ENCODE measurements at places on chromosomes 2 and 18.
A peak's percentile ranks its signal among the peaks of the same experiment; 100 is the strongest.

DNA sequence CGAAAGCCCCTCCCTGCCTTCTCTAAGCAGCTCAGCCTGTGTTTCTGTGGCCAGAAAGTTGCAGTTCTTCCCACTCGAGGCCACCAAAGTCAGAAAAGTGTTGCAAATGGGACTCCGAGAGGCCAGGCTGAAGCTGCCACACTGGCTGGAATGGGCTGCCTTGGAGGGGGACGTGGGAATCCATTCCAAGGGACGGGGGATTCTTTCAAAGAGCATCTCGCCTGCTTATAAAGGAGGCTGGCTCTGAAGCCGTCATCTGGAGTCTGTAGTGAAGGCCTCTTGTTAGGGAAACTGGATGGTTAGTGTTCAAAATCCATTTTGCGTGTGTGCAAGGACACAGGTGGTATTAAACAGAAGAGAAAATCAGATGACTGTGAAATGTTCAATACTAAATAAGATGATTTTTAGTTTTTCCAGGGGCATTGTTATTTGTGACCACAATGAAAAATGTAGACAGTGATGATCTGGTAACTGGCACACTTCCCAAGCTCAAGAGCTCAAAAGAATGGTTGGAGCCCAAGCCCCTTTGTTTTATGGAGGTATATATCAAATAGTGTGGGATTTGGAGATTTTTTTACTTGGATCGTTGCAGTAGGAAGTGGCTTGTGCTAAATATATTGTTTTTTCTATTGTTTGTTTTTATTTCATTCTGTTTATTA, 782 bp downstream of the FAM228B start:
- peak overlapping the region; percentile 71 for H3K4me3 ChIP-seq
- peak overlapping the region; percentile 76 for H3K27ac ChIP-seq
- peak; percentile 45 for DNase-seq

DNA sequence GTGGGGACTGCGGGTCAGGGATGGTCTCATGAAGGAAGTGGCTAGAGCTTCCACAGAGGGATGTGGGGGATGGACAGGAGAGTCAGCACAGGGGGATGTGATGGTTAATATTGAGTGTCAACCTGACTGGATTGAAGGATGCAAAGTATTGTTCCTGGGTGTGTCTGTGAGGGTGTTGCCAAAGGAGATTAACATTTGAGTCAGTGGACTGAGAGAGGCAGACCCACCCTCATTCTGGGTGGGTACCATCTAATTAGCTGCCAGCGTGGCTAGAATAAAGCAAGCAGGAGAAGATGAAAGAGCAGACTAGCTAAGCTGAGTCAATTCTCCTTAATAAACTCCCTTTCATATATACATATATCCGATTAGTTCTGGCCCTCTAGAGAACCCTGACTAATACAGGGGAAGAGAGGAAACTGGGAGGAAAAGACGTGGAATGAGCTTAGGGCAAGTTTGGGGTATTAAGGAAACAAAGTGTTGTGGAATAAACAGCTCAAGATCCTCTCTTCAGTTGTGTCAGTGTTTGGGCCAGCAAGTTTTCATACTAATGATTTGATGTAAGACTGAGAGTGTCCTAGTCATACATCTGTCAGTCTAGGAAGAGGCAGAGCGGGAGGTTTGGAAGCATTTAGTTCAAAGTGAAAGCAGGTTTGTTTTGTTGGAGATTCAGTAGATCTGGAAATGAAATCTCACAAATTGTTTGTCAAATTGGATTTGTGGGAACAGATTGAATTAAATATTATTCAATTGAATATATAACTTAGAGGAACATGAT, 135.2 kb upstream of the NT5C1B start:
- no peak for DNase-seq
- H3K36me3 ChIP-seq = no peaks in the 10 kb centered on the region
- H3K4me1 ChIP-seq = no peaks in the 10 kb centered on the region
- H3K27me3 ChIP-seq = no peaks in the 10 kb centered on the region
- H3K4me3 ChIP-seq = no peak overlapping the region
- H3K27ac ChIP-seq = no peak overlapping the region

- DNase-seq = no peak
- H3K4me1 ChIP-seq = no peaks in the 10 kb centered on the region
- no peaks in the 10 kb centered on the region for H3K36me3 ChIP-seq
- no peak overlapping the region for H3K4me3 ChIP-seq
These were observed 7.7 kb downstream of the PSD4 start for GRCh38 chr2:113181258-113182051.

DNA sequence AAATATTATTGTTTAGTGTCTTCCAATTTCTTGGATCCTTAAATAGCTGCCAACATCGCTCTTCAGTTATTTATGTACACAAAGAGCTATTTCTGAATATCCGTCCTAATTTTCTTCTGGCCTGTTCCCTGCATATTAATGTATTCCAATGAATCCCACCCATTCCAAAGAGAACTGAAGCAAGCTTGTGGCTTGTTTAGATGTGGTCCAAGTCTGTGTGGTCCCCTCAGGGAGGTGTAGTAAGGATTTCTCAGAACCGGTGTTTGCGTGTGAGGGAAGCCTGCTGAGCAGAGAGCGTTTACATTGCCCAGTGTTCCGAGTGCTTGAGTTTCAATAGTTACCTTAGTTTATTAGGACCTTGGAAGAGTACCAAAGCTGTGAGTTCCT, 25.1 kb upstream of the IL1R1 start:
- H3K27me3 ChIP-seq = no peaks in the 10 kb centered on the region
- no peaks in the 10 kb centered on the region for H3K36me3 ChIP-seq
- peak overlapping the region; percentile 11 for H3K27ac ChIP-seq
- H3K4me1 ChIP-seq = peaks cover 4% of the 10 kb centered on the region
- no peak overlapping the region for H3K4me3 ChIP-seq

DNA sequence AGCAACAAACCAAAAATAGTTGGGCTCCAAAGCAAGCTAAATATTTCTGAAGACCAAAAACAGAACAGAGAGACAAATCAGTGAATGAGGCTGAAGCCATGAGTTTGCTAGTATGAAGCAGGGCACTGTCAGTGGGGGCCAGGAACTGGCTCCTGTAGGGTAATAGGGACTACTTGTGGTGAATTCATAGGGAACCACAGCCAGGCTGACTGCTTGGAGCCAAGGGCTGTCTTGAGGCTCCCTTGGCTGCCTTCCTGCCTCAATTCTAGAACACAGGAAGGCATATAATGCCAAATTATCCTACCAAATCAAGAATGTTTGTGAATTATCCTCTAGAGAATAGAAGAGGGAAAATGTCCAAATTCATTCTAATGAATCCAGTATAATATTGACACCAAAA, 406.0 kb downstream of the CCDC85A start:
- no peak overlapping the region for H3K27ac ChIP-seq
- no peaks in the 10 kb centered on the region for H3K4me1 ChIP-seq
- no peaks in the 10 kb centered on the region for H3K27me3 ChIP-seq
- no peaks in the 10 kb centered on the region for H3K36me3 ChIP-seq
- DNase-seq = no peak

GRCh38 chr2:201167546-201167945, 15.4 kb upstream of the CASP10 start:
- H3K4me1 ChIP-seq = no peaks in the 10 kb centered on the region
- no peak overlapping the region for H3K4me3 ChIP-seq
- H3K36me3 ChIP-seq = peaks cover 14% of the 10 kb centered on the region
- H3K27ac ChIP-seq = no peak overlapping the region

DNA sequence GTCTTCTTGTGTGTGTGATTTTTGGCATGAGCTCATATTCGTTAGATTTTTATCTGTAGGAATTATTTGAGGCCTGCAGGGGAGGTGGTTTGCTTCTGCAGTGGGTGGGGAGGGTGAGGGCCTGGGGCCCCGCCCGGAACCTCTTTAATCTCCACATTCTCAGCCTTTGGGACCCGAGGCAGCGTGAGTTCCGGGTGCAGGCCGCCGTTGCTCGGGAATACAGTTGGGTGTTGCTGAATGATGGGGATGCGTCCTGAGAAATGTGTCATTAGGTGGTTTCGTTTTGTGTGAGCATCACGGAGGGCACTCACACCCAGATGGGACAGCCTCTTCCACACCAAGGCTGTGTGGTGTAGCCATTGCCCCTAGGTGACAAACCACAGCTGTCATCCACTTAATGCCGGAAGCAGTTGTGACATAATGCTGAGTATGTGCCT, 13.7 kb upstream of the GAL3ST2 start:
- H3K27ac ChIP-seq = no peak overlapping the region
- H3K4me1 ChIP-seq = no peaks in the 10 kb centered on the region
- H3K36me3 ChIP-seq = no peaks in the 10 kb centered on the region
- H3K27me3 ChIP-seq = no peaks in the 10 kb centered on the region
- DNase-seq = no peak

- H3K27me3 ChIP-seq = no peaks in the 10 kb centered on the region
- no peak overlapping the region for H3K4me3 ChIP-seq
- DNase-seq = no peak
- no peaks in the 10 kb centered on the region for H3K4me1 ChIP-seq
- no peaks in the 10 kb centered on the region for H3K36me3 ChIP-seq
These were observed 9.6 kb downstream of the TRIM54 start for GRCh38 chr2:27291865-27292264.

DNA sequence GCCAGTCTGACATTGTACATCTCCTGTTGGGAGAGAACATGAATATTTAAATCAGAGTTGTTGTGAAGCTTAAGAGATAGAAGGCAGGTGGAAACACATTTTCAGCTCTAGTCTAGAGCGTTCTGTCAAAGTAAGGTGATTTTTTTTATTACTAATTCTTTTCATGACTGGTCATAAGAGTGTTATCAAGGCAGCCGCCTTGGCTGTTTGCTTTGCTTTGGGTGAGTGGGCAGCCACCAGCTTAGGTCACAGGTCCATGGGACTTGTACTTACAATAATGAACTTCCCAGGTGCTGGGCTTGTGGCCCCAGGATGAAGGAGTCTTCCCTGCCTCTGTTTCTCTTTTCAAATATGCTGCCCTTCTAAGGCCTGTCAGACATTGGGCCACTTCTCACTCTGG, 256.3 kb downstream of the SRBD1 start:
- H3K4me1 ChIP-seq = no peaks in the 10 kb centered on the region
- no peak overlapping the region for H3K4me3 ChIP-seq
- DNase-seq = no peak

GRCh38 chr18:36934884-36935283, 106.0 kb downstream of the KIAA1328 start:
- no peak for DNase-seq
- no peaks in the 10 kb centered on the region for H3K27me3 ChIP-seq
- no peaks in the 10 kb centered on the region for H3K36me3 ChIP-seq
- no peaks in the 10 kb centered on the region for H3K4me1 ChIP-seq
